ENCODE measurements at places on chromosomes 13 and 19.

DNA sequence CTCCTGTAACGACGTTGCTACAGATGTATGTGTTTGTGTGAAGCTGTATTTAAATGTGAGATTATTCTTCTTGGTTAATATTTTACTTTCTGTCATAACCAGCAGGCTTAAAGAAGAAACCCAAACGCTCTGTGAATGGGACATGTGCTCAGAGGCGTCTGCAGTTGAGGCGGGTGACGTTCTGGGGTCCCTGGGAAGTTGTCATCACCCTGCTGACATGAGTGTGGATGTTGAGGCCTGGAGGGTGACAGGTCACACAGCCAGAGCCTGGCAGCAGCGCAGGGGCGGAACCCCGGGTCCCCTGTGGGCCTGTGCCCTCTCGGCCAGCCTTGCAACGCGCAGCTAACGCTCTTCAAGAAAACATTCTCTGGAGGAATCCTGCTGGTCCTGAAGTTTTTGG, 16.6 kb downstream of the RASA3 start:
- no peak for DNase-seq

DNA sequence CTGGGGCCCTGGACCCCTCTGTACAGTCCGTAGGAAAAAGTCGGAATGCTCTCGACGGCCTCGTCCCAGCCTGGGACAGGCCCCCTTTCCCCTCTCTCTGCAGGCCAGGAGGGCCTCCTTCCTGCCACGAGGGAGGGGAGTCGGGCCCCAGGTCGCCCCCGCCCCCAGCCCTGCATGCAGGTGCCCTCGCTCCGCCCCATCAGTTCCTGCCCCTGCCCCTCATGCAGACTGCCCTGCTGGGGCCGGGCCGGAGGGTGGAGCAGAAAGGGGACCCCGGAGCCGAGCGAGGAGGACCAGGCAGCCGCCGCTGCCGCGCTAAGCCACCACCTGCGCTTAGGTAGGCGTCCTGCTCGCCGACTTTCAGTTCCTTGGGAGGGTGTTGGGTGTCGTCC, 7.3 kb downstream of the LYL1 start:
- peak; percentile 54 for DNase-seq

DNA sequence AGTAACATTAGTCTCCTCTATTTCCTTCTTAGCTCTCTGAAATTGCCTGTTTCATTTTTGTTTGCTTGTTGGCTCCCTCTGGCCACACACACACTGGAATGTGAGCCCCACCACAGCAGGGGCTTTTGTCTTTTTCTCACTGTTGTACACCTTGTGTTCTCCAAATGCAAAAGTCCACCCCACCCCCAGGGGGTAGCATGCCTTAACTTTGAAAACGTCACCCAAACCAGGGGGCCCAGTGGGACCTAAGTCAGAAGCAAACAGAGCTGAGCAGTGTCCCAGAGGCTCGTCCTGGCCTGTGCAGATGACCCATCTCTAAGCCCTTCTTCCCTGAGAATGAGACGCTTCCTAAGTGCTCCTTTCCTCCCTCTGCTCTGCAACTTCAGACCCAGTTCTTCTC, 614.1 kb downstream of the UQCRFS1 start:
- DNase-seq: no peak

DNA sequence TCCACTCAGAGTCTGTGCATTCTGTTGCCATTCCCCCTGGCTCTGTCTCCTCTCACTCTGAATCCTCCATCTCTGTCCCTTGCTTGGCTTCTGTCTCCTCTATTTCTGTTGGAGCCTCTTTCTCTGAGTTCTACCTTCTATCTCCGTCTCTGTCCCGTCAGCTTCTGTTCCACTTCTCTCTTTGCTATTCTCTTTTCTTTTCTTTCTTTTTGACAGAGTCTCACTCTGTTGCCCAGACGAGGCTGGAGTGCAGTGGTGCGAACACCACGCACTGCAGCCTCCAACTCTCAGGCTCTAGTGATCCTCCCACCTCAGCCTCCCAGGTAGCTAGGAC, 33.8 kb upstream of the LRRC4B start:
- DNase-seq: no peak

GRCh38 chr19:4861147-4861546, 6.3 kb downstream of the PLIN3 start:
- peak; percentile 17 for DNase-seq

Data from iPS-NIHi11 (cell line).